ENCODE measurements at places on chromosomes 6 and 20.

GRCh38 chr20:47493175-47493962, 8.3 kb upstream of the NCOA3 start:
- peak; percentile 64 for DNase-seq

GRCh38 chr6:139373928-139374356, 506 bp downstream of the CITED2 start:
- no peak for DNase-seq

DNA sequence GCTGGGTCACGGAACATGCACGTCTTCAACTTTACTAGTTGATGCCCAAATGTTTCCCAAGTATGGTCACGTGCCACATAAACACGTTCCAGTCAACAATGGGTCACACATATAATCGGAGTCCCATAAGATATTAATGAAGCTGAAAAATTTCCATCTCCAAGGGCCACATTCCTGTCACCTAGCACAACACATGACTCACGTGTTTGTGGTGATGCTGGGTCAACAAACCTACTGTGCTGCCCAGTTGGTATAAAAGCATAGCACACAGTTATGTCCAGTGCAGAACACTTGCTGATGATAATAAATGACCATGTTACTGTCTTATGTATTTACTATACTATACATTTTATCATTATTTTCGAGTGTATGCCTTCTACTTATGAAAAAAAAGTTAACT, 68.0 kb upstream of the INSM1 start:
- no peak for DNase-seq

DNA sequence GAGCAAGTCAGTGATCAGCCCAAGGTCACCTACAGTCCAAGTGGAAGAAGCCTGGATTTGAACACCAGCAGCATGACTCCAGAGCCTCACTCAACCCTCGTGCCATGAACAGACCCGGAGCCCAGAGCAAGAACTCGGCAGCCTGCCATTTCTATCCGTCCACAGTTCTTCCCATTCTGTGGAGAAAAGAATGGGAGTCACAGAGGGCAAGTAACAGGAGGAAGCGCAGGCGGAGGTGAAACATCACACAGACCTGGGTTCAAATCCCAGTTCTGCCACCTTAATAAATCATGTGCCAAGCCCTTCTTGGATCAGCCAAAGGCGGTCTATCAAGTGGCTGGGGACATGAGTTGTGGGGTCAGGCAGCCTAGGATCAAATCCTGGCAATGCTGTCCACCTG, 4.3 kb downstream of the PREX1 start:
- DNase-seq, result no peak

DNA sequence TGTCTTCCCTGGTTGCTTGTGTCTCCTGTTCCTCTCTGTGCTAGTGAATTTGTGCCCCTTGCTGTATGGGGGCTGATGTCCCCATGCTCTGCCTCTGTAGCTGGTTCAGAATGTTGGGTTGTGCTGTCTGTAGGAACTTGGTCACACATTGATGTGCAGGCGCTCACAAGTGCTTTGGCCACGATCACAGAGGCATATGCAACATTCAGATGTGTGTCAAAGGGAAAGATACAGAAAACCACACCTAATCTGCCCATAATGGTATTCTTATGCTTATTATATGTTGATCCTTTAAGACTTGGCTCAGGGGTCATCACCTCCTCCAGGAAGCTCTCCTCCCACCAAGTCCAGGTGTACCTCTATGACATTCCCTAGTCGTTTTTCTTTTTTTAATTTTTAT, 17.1 kb upstream of the DHX35 start:
- DNase-seq, result no peak

DNA sequence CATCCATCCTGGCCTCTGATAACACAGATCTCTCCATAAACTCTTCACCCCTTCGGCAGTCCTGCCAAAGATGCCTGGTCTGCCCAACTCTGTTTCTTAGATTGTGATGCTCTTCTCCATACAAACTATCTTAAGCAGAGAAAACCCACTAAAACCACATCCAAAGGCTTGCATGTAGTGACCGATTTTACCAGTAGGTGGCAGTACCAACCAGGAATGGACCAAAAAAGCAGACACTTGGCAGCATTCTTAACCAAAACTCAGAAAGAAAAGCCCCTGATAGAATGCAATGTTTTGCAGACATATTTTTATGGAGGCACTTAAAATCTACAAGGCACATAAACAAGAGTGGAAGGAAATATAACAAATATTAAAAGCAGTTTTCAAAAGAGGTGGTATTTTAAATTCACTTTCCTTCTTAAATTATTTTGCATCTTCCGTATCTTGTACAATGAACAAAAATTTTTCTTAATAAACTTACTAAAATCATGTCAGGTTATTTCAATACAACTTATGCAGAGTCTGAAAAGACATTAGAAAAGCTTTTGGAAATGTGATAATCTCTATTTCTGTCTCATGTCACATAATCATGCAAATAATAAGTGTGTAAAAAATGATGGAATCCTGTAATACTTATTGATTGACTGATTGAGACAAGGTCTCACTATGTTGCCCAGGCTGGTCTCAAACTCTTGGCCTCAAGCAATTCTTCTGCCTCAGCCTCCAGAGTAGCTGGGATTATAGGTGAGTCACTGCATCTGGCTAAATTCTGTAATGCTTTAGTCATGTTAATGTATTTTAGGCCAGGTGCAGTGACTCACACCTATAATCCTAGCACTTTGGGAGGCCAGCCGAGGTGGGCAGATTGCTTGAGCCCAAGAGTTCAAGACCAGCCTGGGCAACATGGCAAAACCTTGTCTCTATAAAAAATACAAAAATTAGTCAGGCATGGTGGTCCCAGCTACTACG, 29.4 kb downstream of the LRP11 start:
- no peak for DNase-seq

GRCh38 chr6:163897030-163897429, 482.5 kb downstream of the QKI start:
- DNase-seq, result no peak

DNA sequence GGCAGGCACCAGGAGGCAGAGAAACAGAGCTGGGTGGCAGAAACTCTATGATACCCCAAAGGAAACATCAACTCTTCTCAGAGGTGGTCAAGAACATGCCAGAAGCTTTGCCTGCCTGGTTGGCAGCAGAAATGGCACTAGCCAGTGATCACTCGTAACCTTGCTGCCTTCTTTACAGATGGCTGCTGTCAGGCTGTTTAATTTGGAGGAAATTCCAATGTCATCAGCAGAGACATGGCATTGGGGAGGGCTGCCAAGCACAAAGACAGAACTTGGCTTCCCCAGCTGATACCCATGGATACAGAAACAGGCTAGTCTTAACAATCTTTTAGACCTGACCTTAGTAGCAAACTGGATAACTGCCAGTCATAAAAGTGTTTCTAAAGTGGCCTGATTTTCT, 153.6 kb downstream of the GMPR start:
- no peak for DNase-seq

DNA sequence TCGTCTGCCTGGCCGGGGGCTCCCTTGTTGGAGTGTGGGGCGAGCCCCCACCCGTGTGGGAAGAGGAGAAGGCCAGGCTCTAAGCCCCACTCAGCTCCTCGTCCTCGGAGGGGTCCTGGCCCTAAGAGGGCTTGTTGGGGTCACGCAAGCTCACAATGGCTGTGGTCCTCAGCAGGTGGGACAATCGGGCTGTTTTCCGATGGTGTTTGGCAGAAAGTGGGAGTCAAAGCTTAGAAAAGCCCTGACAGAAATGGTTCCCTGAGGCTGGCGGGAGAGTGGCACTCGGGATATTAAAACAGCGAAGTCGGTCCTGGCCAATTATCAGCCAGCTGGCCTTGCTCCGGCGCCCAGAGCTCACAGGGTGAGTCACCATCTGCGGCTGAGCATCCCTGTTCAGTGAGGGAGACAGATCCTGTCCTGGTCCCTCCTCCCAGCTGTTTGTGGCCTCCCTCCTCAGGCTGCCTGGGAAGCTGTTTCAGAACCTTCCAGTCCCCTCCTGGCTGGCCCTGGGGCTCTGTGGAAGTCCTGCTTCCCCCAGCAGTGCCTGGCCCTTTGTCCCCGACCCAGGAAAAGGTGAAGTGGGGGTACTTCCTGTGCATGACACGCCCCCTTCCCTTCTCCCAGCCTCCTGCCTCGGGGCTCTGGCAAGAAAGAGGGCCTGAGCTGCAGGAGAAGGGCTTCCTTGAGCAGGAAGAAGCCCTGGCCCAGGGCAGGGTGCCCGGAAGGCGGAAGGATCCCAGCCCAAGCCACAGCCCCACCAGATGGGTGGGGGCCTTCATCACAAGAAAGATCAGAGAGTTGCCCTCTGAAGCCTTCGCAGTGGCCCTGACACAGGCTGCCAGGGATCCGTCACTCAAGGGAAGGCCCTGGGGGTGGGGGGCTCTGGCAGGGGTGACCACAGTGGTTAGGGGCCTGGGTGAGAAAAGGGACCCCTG, 53.6 kb upstream of the BHLHE23 start:
- DNase-seq, result no peak

DNA sequence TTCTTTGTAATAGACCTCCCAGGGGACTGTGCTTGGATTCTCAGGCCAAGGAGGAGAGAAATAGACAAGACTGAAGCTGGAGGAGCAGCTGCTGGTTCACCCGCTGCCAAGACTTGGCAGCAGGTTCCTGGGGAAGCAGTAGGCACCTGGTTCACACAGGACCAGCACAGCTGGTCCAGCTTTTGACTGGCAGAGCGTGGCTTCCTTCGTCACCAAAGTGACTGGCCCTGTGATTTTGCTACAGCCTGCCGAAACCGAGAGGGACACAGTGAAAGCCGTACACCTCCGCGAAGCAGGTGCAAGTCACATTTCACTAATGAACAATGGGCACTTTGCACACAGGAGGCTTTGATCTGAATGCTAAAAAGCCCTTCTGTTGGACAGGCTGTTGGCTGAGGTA, 199.0 kb downstream of the RNF144B start:
- no peak for DNase-seq

- no peak for DNase-seq
Measured at GRCh38 chr6:144307880-144308279, 22.7 kb downstream of the UTRN start.

Measured in epithelial cell of prostate (primary cell).